NCI-H460 (cell line): ENCODE measurements at places on chromosomes 7 and 10. TPM values are rescaled to one million over a fixed set of nuclear protein-coding genes. Genes with fewer than 3 reads are reported as not detected.

DNA sequence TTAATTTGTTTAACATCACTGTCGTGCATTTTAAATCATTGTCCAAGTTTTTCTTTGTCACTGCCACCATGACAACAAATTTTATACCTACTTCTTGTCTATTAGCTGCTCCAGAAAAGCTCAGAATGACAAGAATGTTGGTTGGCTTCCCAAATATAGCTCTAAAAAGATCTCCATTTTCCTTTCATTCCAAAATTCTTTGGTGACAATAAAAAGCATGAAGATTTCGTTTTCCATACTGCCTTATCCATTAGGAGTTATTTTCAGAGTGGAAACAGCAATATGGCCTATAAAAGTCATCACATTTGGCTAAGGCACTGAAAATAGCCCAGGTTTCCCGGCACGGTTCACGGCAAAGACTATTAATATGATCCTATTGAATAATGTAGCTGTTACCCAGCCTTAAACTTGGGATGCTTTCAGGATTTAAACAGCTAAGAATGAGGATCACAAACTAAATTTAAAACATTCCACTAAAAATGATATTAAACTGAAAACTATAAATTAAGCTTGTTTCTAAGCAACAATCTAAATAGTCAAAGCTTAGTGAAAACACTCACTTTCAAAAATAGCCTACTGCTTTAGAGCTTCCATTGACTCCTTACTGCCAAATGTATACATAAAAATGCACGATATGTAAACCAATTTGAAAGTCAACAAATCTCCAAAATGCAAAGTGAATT is 2.7 kb downstream of the CTTNBP2 start:
- no peak for DNase-seq

DNA sequence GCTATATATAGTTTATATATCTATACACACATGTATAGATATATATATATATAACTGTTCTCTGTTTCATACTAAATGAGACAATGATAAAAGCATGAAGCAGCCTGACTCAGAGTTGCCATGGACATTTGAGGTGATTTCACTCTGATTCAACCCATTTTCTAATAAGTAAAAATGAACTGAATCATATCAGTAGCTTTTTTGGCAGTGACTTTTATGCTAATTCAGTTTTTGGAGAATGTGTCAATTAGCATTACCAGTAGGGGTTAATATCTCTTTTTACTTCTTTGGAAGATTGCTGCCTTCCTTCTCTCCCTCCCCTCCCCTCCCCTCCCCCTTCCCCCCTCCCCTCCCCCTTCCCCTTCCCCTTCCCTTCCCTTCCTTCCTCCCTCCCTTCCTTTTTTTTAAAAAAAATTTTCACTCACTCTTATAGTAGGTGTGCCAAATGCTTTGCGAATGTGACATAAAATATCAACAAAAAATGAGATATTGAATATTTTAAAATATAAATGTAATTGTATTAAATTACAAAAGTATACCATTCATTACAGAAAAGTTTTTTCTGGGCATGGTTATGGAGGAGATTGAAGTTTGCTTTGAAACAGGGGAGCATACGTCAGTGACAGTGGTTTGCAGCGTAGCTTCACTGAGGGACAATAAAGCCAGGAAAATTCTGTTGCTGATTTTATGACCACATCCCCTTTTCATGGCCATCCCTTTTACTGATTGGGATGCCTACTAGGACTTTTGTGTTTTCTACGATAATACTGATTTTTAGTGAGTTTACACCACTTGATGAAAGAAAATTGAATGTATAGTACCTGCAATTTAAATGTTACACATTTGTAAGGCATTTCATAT is 64.0 kb upstream of the KLF6 start:
- DNase-seq, result no peak

- no peak for DNase-seq
Measured at GRCh38 chr7:107309296-107309695, 140.5 kb downstream of the HBP1 start.

DNA sequence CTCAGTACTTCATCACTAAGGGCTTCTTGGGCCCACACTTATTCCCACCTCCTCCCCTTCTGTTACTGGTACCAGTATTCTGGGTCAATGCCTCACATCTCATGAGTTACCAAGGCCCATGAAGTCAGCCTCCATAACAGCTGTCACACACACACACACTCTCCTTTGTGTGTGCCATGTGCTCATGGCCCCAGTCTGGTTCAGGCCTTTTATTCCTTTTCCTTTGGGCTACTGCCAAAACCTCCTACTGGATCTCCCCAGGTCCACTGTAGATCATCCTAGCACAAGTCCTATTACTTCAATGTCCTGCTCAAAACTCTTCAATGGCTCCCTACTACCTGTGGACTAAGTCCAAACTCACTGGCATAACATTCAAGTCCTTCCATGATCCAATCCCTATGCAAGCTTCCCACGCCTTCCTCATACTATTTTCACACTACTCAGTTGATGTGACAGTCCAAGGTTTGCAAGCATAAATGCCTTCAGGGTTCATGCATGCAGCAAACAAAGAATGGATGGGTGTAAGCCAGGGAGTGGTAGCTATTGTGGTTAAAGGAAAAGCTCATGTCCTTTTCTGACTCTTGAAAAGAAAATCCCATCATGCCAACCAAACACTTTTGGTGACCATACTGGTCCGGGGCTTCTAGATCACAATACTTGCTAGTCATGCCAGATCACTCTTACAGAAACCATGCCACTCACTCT is 68.1 kb downstream of the CCDC6 start:
- no peak for DNase-seq

- no peak for DNase-seq
Measured at GRCh38 chr10:83037653-83038052, 1101.7 kb upstream of the GHITM start.

- DNase-seq, result no peak
Measured at GRCh38 chr10:77024461-77024860, 613.1 kb downstream of the KCNMA1 start.

DNA sequence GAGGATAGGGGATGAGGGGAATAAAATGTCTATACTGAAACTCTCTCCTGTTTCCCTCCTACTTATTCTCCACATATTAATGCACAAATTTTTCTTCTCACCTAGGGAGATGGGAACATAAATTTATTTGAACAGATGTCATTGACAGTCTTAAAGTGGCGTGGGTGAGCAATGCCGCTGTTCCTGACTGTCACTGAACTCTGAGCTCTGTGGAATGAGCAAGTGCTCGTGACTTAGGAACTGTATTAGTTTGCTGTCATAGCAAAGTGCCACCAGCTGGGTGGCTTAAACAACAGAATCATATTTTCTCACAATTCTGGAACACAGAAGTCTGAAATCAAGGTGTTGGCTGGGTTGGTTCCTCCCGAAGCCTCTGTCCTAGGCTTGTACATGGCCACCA is 29.1 kb downstream of the INPP5F start:
- no peak for DNase-seq

DNA sequence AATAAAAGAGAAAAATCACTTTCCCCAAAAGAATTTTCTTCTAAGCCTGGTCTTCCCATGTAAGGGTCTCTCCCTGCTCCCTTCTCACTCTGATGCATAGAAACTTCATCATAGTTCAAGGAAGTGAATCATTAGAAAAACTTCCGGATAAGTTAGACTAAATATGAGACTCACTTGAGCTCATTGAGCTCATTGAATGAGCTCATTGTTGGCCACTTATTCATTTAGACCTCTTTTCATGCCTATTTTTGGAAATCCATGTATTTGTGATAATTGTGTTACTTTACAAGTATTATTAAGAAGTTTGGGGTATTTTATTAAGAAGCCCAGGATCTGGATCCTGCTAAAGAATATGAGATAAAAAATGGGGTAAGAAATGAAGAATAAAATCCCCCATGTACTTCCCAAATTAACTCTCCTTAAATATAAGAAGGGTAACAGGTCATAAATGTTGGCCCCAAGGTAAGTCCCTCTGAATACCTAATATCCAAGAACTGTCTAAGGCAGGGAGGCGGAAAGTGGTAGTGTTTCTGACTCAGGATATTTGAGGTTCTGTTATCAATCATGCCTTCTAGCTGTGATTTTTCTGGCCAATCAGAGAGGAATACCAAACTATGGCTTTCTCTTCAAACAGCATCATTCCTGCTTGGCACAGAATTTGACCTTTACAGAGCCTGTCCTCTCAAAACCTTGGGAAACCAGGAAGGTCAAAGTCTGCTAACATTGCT is 236.5 kb upstream of the PTN start:
- DNase-seq, result peak; percentile 44

DNA sequence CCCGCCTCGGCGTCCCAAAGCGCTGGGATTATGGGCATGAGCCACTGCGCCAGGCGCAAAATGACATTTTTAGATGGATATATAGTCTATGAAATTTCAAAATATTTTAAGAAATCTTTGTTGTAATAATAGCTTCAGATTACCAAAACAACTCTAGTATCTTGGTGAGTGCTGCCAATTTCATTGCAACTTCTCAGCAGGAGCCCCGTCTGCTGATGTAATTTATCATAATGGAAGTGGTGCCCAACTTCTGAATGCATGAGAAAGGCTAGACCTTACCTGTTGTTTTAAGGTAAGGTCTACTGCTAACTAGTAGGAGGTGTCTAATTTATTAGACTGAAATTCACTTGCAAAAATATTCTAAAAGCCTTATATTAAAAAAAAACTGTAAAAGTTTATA is 20.0 kb downstream of the PDSS1 start:
- DNase-seq, result no peak

The MYPN gene
- total RNA-seq, result 5.4 and 6.2 TPM in 2 replicates

The CDNF gene
- total RNA-seq, result 0.69 TPM in 1 of 2 replicates, not detected in the other

DNA sequence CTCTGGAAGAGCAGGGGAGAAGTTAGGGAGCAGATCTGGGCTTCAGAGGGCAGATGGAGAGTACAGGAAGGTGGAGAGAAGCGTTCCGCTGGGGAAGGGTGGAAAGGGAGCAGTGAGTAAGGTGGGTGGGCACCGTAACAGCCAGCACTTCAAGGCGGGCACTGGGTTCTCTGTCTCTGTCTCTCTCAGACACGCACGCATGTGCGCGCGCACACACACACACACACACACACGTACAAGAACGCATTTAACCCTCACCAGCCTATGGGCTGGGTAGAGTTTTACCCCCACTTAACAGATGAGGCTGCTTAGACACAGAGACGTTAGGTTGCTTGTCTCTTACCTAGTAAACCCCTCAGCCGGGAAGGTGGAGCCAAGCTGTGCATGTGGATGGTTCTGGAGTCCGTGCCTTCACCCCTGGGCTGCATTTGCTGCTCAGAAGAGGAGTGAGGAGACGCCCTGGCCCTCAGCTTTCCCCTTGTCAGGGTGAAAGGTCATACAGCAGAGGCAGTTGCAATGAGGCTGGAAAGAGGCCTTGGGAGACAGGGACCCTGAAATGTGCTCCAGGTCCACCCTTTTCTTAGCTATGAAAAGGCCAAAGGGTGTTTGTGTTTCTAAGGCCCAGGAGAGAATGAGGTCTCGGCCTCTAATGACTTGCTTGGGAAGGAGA is 16.0 kb downstream of the ADCYAP1R1 start:
- DNase-seq, result no peak

The COMMD3 gene
- total RNA-seq, result 35.6 and 41.9 TPM in 2 replicates

DNA sequence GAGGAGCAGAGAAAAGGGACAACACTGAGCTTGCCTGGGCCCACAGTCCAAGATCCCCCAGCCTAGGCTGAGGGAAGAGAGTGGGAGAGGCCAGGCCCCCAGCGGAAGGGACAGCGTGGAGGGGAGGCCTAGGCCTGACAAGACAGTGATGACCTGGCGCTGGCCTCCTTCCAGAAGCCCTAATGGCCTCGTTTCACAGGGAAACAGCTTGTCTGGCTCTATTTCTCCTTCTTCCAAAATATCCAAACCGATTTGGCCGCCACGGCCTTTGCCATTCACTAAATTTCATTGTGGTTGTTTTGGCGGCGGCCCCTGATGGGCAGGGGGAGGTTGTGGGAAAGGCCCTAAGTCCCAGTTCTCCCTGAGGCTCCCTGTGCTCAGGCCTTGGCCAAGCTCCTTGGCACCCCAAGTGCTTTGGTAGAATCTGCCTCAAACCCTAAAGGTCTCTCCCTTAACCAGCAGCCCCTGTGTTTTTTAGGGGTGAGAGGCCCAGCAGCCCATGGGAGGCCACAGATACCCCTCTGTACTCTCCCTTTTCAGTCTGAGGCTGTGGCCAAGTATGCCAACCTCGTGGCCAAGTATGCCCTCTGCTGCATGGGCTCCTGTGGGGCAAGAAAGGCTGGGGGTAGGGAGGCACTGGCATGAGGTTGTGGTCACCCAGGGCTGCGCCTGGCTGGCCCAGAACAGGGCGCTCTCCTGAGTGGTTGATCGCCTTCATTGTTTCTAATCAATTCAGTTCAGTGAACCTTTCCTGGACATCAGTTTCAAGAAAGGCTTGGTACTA is 37.3 kb downstream of the PAX2 start:
- DNase-seq, result no peak

GRCh38 chr7:134593530-134594392 is 44.9 kb downstream of the AKR1B15 start:
- peak; percentile 91 for DNase-seq

DNA sequence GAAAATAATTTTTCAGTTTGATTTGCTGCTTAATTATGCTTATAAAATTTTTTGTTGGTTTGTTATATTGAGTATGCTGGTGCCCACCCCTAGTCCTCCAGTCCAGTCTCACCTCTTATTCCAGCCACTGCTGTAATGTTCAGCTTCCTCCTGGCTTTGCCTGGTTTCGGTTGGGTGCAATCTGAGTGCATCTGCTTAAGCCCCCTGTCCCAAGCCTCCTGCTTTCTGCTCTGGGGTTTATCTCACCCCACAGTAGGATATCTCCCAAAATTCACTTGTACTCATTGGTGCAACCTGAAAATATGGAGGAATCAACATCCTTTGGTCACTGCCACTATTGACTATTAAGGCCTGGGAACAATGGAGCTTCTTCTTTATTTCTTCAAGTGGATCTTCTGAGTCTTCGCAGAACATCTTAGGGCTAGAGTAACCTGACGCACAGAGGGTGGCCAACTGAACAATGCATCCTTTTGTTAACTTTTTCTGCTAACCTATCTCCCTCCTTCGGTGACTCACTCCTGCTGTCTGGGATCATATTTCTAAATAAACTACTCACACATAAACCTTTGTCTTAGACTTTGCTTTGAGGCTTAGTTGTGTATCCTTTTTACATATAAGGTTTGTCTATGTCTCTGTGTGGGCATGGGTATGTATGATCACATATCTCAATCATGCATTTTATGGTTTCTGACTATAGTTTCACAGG is 19.1 kb upstream of the SOSTDC1 start:
- DNase-seq, result peak; percentile 51

DNA sequence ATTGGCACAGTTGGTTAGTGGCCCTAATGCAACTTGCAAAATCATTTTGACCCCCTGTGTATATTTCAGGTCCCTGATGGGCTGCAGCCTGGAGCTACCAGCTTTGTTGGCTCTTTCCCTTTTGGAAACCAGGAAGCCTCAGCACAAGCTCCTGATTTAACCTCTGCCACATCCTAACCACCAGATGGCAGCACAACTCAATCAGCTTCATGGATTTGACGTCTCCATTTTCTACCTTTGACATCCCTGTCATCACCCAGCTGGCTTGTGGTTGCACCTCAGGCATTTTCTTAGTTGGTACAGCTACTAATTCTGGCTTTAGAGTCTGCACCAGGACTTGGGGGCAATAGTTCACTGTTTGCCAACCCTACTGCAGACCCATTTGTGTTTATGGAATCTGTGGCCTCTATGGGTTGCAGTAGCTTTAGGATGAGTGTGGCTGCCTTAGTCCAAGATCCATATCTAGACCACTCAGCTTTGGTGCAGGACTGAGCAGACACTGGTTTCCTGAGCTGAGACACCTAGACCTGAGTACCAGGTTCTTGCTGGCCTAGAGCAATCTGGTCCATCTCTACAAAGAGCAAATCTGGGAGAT is 456.2 kb downstream of the REEP3 start:
- DNase-seq, result peak; percentile 51

- DNase-seq, result peak; percentile 11
Measured at GRCh38 chr10:43265799-43266721, 805 bp downstream of the RASGEF1A start.

GRCh38 chr7:104414216-104414615 is 85.8 kb downstream of the LHFPL3 start:
- DNase-seq, result no peak
